IPS-NIHi11 (cell line): ENCODE measurements at places on chromosomes 1 and 21.

DNA sequence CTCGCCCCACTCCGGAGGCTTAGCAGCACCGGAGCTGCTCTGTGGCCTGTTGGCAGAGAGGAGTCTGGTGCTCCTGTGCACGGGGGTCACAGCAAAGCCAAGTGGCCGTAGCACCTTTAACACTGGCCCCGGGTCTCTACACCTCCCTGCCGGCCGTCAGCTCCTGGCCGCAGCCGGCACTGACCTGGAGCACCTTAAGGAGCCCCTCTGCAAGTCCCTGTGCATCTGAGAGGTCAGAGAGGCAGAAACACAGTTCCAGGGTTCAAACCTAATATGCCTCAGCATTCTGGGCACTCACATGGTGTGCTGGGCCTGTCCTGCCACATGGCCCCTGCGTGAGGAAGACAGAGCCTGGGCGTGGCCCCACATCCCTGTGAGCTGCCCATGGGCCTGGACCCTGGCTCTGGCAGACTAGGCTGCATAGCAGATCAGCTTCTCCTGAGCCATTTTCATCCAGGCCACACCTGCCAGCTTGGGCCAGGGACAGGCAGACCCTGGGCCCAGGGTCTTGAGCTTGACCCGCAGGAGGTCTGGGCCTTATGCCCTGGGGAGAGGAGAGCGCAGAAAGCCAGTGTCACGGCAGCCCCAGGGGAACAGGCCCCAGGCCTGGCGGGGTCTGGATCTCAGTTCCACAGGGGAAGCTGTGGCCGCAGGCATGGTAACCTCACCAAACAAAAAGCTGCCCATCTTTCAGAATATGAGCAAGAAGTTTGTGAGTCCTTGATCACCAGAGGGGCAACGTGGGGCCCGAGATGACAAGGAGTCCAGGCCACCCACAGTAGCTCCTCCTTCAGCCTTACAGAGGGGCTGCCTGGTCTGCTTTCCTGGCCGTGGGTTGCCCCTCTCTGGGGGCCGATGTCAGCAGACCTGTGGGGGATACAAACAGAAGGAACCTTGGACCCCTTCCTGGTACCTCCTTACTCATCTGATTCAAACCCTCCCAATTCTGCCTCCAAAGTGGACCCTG, 146.0 kb upstream of the COL6A1 start:
- DNase-seq: no peak

- no peak for DNase-seq
Measured at GRCh38 chr1:202348005-202348508, 442 bp upstream of the PPP1R12B start.

DNA sequence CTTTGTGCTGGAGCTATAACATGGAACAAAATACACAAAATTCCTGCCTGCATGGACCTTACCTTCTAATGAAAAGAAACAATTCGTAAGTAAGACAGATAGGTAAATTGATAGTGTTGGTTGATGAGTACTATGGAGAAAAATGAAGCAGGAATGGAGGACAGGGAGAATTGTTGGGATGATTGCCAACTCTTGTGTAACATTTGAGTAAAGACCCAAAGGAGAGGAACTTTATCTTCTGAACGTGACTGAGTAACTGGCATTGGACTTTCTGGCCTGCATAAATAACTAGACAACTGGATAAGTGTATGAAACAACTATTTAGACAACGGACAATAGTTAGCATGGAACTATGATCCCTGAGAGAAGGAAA, 6.8 kb upstream of the EFCAB14 start:
- DNase-seq: no peak

DNA sequence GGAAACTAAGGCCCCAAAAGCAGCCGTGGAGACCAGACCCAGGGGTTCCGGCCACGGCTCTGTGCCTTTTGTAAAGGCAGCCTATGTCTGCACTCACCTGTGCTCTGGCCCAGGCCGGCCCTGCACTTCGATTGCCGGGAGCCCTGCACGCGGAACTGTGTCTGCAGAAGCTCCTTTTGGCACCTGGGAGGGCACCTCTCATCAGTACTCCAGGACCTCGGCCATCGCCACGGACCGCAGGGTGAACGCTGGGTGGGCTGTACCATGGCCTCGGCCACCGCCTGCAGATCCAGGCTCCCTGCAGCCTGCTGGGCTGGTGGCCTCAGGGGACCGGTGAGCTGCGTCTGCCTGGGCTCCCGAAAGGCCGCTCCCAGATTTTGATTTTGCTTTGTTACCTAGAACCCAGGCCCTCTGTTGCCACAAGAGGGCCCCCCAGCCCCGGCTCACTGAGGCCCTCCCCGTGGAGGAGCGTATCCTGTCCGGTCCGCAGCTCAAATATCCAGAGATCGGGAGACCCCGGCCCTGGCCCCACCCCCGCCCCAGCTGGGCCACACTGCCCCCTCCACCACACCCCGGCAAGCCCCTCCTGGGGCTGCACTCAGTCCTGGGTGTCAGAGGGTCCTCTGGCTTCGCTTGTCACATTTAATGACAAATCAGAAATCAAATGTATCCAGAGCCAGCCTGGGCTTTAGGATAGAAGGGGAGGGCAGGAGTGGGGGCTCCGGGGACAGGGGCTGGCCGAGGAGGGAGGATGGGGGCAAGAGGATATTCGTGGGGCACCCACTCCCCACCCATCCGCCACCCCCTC, 60.2 kb upstream of the PDE9A start:
- peak; percentile 98 for DNase-seq

GRCh38 chr21:14995695-14996490, 68.9 kb downstream of the NRIP1 start:
- DNase-seq: no peak

- DNase-seq: no peak
Measured at GRCh38 chr1:152884966-152885624, 7.0 kb downstream of the SMCP start.

DNA sequence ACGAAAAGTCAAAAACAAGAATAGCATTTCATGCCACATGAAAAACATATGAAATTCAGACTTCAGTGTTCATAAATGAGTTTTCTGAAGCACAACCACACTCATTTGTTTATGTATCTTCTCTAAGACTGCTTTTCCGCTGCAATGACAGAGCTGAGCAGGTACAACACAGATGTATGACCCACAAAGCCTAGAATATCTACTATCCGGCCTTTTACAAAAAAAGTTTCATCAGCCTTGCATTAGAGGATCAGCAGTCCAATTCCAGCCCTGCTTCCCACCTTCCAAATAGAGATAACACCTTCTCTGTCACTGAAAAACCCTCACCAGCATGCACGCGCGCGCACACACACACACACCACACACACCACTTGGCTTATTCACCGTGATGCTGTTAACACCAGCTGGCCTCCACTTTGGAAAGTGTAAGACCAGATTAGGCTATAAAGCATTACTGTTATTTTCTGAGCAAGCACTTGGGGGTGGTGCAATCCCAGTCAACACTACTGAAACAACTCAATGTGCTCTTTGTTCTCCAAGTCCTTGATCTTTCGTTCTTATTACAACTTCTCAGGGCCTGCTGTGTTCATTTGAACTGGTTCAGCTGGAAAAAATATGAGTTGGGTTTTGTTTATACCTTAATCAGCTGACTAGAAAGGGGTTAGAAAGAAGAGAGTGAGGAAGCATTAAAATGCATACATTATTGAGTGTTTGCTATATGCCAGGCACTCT, 90.0 kb downstream of the GLUL start:
- no peak for DNase-seq
